ENCODE measurements at places on chromosomes 12 and 14. TPM values are rescaled to one million over a fixed set of nuclear protein-coding genes. Genes with fewer than 3 reads are reported as not detected.

- DNase-seq = no peak
Observed at GRCh38 chr12:132021031-132021871, 71.5 kb downstream of the EP400 start.

DNA sequence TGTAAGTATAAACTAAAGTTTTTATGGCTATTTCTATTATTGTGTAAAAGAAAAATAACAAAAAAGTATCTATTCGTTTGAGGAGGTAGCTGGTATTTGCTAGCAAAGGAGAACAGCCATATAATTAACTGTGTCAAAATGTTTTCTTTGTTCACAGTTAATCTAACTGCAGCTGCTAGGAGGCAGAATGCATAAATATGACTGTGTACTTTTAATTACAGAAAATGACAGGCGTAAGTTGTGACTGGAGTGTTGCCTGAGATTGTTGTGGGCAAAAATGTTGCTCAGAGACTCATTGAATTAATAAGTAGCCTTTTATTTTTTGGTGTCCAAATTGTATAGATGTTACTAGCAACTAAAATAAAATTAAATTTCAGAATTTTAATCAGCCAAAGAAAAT lies 33.5 kb downstream of the PTPRO start:
- no peak for DNase-seq

TAS2R13 gene
- 0.03 TPM for polyA plus RNA-seq

- no peak for DNase-seq
Observed at GRCh38 chr12:76192416-76192815, 107.9 kb upstream of the NAP1L1 start.

DNA sequence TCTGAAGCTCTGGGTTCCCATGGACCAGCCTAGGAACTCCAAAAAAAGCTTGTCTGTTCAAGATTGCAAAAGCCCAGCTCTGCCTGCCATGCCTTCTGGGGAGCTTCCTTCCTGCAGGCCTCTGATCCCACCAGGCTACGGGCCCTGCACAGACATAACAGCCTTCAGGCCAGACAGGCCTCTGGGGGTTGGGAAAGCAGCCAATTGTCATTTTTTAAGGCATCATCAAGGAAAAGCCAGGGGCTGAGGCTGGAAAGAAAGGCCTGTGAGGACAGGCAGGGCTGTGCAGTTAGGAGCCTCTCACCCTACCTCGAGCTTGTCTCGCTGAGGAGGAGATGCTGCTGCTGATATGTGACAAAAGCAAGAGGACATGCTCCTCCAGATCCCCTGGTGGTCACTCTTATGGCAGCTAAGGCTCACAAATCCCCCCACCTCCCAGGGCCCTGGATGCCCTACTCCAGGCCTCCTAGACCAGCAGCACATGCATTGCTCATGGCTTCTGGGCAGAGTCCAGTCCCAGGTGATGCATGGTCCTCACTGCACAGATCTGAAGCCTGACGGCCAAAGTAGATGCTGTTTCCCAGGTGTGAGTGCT lies 2.9 kb downstream of the TMEM229B start:
- DNase-seq = no peak

- no peak for DNase-seq
Observed at GRCh38 chr14:81936348-81936747, 402.7 kb upstream of the SEL1L start.

GRCh38 chr12:27334042-27334720 lies 1.5 kb downstream of the BMAL2 start:
- peak; percentile 79 for DNase-seq

GRCh38 chr12:30041096-30041495 lies 257.4 kb upstream of the TMTC1 start:
- no peak for DNase-seq

LETMD1 gene
- polyA plus RNA-seq = 180 TPM

- DNase-seq = no peak
Observed at GRCh38 chr14:85336257-85336656, 193.7 kb upstream of the FLRT2 start.

GRCh38 chr12:124075841-124076240 lies 102.8 kb downstream of the ZNF664 start:
- no peak for DNase-seq

GRCh38 chr14:60171690-60172089 lies 6.5 kb upstream of the DHRS7 start:
- no peak for DNase-seq

- no peak for DNase-seq
Observed at GRCh38 chr12:82723093-82723492, 36.4 kb downstream of the TMTC2 start.

DNA sequence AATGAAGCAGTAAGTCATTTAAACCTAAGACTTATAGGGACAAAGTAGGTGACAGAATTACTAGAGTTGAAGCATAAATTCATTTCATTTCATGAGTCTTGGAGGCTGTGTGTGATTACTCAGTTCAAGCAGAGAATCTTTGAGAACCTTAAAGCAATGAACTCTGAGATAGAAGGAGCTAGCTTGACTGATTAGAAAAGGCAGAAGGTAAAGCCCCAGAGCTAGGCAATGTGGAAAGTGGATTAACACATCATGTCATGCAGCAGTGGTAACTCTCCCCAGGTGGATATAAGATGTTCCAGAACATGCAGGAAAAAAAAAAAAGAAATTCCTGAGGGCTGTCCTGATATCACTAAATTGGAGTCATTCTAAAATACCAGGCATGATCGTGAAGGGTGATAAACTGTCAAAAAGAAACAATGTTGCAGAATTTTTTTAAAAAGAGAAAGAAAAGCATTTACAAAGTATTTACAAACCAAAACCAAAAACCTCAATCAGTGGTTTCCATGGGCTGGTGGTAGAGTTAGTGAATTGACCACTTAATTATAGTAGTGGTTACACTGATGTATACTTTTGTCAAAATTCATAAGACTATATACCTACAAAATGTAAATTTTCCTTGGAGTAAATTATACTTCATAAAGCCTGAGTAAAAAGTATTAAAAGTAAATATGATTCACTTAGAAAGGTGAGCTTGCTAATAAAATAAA lies 12.7 kb upstream of the SLC16A7 start:
- DNase-seq = no peak

KCNH5 gene
- 0.40 TPM for polyA plus RNA-seq

ACTN1 gene
- polyA plus RNA-seq = 120 TPM

CLEC4E gene
- not detected for polyA plus RNA-seq

DNA sequence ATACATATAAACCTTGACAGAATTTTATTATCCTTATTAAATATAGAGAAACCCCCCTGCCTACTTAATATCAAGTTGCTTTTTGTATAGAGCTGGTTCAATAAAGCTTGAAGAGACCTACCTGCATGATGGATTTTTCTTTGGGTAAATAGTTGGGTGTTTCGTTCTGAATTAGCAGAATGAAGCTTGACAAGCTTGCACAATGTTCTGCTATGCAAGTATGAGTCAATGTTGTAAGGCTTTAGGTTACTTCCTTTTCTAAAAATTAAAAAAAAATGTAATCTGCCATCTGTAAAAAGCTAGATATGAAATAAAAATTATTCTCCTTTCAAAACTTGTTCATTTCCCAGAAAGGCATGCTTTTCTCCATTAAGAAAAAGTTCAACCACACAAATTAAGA lies 1662.6 kb upstream of the SEL1L start:
- DNase-seq = no peak

PLEKHH1 gene
- 110 TPM for polyA plus RNA-seq

LLPH gene
- 29.2 TPM for polyA plus RNA-seq

PZP gene
- polyA plus RNA-seq = 0.24 TPM

CLEC2A gene
- not detected for polyA plus RNA-seq

DNA sequence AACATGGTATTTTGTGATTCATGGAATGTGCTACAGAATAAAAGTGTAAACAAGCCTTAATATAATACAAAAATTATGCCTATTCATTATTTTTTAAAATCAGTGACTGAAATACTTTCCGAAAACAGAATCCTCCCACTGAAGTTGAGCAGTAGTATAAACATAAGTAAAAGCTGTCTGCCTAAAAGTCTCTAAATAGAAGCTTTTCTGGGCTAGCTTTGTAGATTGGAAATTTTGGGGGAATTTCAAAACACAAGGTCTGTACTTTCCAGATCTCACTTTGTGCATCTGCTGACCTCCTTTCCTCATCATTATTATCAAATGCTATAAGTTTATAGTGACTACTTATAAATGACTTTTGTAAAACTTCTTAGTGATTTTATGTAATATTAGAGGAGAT lies 80.4 kb upstream of the TRHDE start:
- no peak for DNase-seq

Measured in large intestine (tissue), 12 donors.